GM18507 (cell line): ENCODE measurements at places on chromosomes 3 and 15.

GRCh38 chr3:26559227-26559626 lies 63.3 kb upstream of the LRRC3B start:
- DNase-seq: no peak

- no peak for DNase-seq
Observed at GRCh38 chr3:33940149-33940548, 141.7 kb downstream of the PDCD6IP start.

- no peak for DNase-seq
Observed at GRCh38 chr3:16378920-16379319, 113.9 kb downstream of the OXNAD1 start.

DNA sequence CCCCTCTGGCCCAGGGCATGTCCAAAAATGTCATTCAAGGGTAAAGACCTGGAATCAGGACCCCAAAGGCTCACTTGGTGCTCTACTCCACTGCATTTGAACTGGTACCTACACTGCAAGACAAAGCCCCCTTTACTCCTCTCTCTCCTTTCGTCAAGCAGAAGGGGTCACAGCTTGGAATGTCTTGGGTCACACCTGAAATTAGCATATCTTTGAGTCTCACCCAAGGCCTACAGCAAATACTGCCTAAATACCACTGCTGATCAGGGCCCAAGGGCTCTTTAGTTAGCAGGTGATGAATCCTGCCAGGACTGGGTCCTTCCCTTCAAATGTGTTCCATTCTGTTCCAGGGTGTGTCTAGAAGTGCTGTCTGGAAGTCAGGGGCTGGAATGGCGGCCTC lies 320.6 kb downstream of the SV2B start:
- no peak for DNase-seq

GRCh38 chr15:40787991-40788390 lies 18.2 kb downstream of the C15orf62 start:
- DNase-seq: no peak

DNA sequence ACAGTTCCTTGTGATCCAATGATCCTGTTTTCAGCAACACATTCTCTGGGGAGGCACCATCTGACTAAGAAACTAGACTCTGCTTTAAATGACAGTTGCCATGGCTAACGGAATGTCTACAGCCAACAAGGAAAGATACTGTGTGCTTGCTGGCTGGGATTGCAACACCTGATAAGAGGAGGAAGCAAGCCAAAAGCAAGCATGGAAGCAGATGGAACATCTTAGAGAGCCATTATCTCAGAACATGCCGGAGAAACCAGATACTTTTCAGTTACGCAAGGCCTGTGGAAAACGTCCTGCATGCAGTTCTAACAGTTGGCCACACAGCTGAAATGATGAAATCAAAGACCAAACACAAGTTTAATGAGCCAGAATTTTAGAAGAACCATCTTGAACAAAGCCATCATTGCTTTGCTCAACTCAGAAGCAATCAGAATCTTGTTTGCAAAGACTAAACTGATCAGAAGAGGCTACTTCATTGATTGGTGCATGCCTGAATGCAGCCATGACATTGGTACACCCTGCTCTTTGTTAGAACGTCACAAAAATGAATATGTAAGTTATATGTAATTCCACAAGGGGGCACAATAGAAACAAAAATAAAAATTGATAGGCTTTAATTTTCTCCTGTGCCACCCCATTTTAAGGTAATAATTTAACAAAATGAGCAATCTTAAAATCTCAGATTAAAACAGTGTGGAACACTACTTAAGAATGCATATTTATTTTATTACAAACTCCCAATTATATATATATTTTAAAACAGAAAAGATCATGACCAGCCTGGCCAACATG lies 50.8 kb downstream of the GXYLT2 start:
- DNase-seq: peak; percentile 33

GRCh38 chr3:20668411-20668810 lies 482.4 kb upstream of the SGO1 start:
- DNase-seq: no peak

GRCh38 chr15:64742385-64742784 lies 33.0 kb downstream of the RBPMS2 start:
- no peak for DNase-seq

DNA sequence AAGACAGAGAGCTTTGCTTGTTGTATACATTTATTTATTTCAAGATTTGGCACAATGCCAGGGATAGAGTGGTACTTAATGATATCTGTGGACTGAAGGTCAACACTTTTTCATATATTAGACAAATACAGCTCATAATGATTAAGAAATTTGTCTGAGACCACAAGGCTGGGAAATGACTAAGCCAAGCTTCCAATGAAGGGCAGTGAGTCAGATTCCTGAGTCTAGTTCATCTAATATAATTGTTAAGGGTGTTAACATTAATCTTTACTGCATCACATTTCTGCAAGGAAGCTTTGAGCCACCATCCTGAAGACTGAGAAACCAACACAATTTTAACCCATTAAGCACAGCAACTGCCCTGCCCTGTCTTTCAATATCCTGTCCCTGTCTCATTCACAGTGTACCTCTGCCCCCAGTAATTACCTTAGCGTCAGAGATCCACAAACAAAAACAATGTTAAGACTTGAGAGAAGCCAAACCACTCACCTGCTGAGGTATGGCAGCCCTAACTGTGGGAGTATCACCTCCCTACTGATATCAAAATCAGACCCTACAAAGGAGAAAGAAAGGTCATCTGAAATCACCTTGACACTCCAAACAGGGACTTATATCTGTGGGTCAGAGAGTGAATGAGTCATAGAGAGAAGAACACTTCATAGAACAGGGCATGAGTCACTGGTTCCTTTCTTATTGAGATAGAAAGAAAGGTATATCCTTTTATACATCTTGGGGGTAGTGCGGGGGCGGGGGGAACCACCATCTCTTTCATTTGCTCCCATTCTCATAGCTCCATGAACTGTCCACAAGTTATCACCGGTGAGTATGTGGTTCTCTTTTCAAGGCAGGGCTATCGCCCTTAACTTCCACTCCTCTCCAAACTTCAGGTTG lies 74.7 kb downstream of the MAGI1 start:
- peak; percentile 23 for DNase-seq

GRCh38 chr3:8276506-8276905 lies 225.1 kb upstream of the LMCD1 start:
- no peak for DNase-seq

- DNase-seq: no peak
Observed at GRCh38 chr3:31106912-31107311, 212.5 kb upstream of the GADL1 start.

DNA sequence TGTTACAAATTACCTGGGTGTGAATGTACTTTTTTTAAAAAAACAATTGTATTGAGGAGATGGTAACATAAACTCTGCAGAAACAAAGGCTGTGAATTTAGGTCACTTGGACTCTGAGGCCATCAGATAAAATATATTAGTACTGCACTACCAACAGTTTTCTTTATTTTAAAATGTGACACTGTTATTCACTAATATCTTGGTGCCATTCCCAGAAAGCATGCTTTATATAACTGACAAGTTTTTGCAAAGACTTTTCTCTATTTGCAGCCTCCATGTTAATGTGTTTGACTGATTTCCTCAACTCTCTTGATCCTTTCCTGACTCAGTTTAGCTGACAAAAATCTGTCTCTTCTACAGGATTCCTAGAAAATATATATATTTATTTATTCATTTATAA lies 26.5 kb upstream of the ACTL6A start:
- no peak for DNase-seq

- DNase-seq: no peak
Observed at GRCh38 chr3:98954791-98955604, 53.5 kb upstream of the DCBLD2 start.

GRCh38 chr3:103181160-103181559 lies 746.3 kb downstream of the ZPLD1 start:
- DNase-seq: no peak

GRCh38 chr3:88151358-88151757 lies 1.6 kb downstream of the C3orf38 start:
- no peak for DNase-seq

DNA sequence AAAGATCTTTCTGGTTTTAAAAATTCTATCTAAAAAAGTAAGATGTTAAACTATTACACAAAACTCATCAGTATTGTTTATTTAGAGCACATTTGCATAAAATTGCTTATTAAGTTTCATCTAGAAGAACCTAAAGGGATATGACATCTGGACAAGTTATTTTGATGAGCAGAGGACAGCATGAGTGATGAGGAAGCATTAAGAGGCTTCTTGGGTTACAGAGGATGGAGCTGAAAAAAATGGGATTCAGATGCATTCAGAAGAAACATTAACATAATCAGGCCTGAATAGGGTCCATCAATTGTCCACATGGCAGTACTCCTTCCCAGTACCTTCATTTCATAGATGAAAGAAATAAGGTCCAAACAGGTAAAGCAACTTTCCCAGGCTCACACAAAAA lies 41.6 kb downstream of the IMPG2 start:
- DNase-seq: no peak

DNA sequence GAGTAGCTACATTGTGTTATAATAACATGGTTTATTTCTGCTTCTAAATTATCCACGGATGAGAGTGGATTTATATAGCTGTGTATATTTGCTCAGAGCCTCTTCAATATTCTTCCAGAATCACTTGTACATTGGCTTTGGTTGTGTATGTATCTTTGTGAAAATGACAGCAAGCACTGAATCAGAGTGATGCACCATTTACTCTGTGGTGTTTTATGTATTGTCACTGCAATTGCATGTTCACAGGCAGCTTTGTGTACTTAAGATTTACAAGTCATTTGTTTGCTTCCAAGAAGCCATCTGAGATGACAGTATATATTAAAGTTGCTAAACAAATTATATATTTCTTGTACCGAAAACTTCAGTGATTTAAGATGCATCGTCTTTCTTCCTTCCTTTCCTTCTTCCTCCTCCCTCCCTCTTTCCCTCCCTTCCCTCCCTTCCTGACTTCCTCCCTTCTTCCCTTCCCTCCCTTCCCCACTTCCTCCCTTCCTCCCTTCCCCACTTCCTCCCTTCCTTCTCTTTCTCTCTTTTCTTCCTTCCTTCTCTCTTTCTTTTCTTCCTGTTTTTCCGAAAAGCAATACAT lies 362.3 kb upstream of the GOLIM4 start:
- no peak for DNase-seq

DNA sequence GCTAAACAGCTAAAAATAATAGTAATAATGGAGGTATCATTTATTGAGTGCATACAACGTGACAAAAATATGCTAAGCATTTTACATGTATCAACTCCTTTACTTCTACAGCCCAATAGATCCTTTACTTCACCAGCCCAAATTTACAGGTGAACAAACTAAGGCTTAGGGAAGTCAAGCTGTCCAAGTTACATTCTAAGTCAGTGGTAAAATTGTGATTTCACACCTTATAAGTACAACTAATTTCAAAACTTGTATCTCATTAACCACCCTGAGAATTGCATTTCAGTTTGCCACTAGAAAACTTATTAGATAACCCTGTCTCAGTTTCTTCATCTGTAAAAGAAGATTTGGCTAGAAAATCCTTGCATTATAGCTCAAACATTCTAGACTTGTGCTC lies 10.7 kb downstream of the SLC33A1 start:
- DNase-seq: no peak

DNA sequence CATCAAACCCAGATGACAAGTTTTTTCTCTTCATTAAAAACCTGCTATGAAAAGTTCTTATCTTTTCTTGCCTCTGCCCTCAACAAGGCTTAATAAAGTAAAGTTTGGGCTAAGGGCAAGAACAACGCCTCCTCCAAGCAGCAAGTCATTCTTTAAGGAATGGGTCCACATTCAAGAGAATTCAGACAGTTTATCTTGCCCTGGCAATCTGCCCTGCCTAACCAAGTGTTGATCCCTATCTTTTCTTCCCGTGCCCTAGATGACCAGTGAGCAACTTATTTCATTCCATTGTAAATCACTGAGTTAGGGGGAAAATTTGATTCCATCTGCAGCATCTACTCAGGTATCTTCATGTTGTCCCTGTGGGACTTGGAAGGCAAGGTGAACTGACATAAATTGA lies 370.3 kb upstream of the DPPA4 start:
- DNase-seq: no peak

GRCh38 chr3:111737706-111738086 lies 121.4 kb upstream of the PHLDB2 start:
- no peak for DNase-seq

DNA sequence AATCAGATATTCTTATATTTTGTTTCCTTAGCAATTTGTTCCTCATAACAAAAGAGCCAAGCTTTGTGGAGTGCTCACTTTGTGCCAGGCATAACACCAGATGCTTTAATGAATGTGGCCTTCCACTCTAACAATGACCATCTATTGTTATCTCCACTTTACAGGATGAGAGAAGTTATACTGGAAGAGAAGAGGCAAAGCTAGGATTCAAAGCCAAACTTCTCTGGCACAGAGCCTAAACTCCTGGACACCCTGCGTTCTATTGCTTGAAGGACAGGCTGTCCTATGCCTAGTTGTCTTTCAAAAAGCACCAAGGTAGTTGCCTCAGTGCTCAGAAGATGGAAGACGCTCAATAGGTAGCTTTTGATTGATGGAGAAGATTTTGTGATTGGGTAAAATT lies 123.2 kb upstream of the FEZF2 start:
- DNase-seq: no peak

GRCh38 chr3:134013280-134013679 lies 16.4 kb downstream of the SLCO2A1 start:
- DNase-seq: no peak

- DNase-seq: no peak
Observed at GRCh38 chr3:129809297-129809696, 84.2 kb downstream of the TMCC1 start.

DNA sequence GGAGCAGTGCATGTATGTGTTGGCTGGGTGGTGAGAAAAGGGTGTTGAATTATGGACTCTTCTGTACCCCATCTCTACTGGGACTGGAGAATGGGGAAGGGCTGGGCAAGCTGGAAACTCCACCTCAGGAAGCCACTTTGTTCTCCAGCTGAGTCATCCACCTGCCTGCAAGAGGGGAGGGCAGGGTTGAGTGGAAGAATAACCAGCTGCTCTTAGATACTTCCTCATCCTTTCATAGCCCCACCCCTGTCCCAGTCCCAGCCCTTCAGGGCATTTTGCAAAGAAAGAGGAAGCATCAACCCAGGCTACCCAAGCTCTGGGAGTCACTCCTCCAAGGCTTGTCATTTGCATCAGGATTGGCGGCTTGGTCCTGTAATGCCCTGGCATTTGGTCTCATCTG lies 33.1 kb downstream of the RAB11A start:
- no peak for DNase-seq

DNA sequence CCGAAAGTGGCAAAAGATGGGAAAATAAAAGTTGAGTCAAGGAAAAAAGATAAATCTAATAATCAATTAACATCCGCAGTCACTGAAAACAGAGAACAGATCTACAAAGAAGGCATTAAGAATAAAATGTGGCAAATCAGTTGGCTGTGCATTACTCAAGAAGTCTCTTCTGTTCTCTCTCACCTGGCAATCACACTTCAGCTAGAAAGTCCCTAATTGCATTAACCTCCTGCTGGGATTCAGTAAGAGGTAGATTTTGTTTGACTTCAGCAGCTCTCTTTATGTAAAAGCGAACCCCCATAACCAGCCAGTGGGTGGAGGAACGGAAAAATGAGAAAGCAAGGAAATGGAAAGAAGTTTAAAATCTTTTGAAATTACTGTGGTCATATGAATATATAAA lies 94.7 kb upstream of the PLXND1 start:
- DNase-seq: no peak
